T1000 (cell line): ENCODE measurements at places on chromosomes 11 and 22.

DNA sequence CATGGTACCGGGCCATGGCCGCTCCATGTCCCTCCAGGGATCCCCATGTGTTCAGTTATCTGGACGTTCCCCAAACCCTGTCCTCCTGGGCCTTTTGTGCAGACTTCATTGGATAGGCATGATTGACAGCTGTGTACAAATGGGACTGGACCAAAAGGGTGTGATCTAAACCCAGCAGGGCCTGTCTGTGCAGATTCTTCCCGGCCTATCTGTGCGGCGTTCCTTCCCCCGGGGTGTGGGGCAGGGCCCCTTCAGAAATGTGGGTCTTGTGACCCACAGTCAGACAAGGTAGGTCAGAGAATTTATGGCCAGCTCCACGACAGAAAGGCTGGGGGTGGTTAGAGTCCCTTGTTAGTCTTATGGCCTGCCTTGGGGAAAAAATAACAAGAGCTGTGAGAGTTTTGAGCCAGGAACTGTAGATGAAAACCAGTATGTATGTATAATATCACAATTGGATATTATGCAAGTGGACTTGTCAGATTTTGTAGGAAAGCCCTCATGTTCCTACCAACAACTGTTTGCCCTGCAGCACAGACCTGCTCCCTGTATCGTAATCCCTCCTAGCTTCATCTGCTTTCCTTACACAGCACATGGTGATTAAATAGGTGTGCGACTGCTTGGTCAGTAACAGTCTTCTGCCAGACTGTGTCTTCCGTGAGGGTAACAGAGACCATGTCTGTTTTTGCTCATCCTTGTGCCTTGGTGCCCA, 31.7 kb downstream of the AP2A2 start:
- DNase-seq, result no peak

DNA sequence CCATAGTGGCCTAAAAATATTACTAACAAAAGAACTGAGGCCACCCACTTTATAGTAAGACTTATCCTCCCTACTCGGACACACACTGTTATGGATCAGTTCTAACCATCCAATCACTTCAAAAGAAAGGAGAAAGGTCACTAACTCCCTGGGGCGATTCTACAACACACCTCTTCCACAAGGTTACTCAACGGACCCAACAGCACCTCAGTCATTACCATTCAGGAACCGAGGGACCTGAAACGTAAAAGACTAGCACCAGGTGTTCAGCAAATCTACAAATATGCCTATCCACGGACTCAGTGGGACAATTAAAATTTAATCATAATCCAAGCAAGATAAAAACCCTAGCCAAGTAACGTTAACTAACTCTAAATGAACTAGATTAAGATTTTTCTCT, 1.6 kb downstream of the HNRNPUL2 start:
- no peak for DNase-seq

GRCh38 chr11:117072517-117073461, 25.4 kb downstream of the SIK3 start:
- DNase-seq, result no peak

DNA sequence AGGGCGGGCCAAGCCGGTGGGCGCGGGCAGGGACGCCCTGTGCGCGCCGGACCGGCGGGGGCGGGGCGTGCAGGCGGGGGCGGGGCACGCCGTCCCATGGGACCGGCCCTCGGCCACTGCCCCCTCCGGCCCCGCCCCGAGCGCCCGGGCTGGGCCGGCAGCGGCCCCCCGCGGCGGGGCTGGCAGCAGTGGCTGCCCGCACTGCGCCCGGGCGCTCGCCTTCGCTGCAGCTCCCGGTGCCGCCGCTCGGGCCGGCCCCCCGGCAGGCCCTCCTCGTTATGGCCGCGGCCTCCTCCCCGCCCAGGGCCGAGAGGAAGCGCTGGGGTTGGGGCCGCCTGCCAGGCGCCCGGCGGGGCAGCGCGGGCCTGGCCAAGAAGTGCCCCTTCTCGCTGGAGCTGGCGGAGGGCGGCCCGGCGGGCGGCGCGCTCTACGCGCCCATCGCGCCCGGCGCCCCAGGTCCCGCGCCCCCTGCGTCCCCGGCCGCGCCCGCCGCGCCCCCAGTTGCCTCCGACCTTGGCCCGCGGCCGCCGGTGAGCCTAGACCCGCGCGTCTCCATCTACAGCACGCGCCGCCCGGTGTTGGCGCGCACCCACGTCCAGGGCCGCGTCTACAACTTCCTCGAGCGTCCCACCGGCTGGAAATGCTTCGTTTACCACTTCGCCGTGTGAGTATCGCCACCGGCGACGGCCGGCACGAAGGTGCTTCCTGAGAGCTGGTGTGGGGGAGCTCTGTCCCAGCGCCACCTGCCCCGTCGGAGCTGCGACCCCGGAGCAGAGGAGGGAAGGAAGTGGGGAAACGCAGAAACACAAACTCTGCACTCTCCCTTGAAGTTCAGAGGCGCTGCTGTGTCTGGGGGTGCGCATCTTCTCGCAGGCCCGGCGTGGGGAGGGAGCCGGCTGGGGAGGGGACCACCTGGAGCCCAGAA, at the start of gene KCNQ1:
TSS of gene KCNQ1 (plus strand) at position 188 of the 925 bp plus-strand sequence. CDS start at position 279, 91 bp downstream.
- DNase-seq, result no peak

- no peak for DNase-seq
Measured at GRCh38 chr22:49051491-49052022, 776.1 kb downstream of the BRD1 start.

DNA sequence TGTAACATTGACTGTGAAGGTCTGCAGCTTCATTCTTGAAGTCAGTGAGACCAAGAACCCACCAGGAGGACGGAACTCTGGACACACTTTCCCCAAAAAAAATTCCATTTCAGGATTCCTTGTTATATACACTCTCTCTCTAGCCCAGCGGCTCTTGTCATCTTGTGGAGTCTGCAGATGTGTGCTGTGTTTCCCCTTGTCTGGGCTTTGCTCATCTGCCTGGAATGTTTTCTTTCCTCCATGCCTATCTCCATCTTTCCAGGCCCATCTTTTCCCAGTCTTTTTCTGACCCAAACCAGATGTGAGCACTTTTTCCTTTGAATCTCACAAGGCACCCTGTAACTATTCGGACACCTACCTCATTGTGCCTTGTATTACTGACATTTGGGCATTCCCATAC, 5.1 kb upstream of the DRG1 start:
- DNase-seq, result no peak
